ENCODE measurements at places on chromosomes 6 and 20.

- DNase-seq = no peak
Observed at GRCh38 chr20:12902992-12903391, 105.8 kb upstream of the SPTLC3 start.

GRCh38 chr6:140438346-140438735 is 1063.9 kb upstream of the CITED2 start:
- no peak for DNase-seq

DNA sequence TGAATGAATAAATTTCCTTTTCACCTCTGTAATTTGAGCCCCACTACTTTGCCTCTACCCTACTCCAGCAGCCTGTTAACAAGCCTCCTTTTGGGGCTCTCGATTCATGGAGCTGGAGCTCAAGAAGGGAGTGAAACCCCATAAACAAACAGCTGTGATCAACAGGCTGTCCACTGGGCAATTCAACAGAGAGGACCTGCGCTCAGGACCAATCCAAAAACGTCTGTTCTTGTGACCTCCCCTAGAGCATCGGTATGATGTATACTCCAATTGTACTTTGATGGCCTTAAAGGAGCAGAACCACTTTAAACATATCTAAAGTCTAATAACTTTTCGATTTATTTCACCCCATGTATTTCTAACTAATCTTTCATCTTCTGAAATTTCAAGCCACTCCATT is 37.4 kb downstream of the HIVEP2 start:
- no peak for DNase-seq

- DNase-seq = no peak
Observed at GRCh38 chr20:8667306-8667705, 401.6 kb upstream of the PLCB4 start.

- no peak for DNase-seq
Observed at GRCh38 chr6:19009769-19010168, 622.6 kb downstream of the RNF144B start.

DNA sequence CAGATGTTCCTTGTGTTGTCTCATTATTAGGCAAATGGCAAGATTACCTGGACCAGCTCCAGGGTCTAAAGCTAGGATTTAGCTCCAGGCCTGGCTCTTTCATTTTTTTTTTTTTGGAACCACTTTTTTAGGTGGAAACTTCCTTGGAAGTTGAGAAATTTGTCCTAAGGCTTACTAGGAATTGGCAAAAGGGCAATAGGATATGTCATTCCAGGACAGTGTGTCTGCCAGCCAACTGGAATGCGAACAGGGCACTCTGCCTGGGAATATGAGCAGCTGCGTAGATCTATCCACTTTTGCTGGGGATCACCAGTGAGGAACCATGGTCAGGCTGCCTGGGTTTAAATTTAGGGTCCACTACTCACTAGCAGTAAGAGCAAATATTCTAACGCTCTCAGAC is 304.0 kb downstream of the TSHZ2 start:
- DNase-seq = no peak

- peak; percentile 56 for DNase-seq
Observed at GRCh38 chr20:47546184-47547033, 44.7 kb downstream of the NCOA3 start.

- no peak for DNase-seq
Observed at GRCh38 chr6:170125456-170126300, 165.2 kb downstream of the DLL1 start.

- no peak for DNase-seq
Observed at GRCh38 chr6:79115553-79116182, 37.6 kb upstream of the PHIP start.

DNA sequence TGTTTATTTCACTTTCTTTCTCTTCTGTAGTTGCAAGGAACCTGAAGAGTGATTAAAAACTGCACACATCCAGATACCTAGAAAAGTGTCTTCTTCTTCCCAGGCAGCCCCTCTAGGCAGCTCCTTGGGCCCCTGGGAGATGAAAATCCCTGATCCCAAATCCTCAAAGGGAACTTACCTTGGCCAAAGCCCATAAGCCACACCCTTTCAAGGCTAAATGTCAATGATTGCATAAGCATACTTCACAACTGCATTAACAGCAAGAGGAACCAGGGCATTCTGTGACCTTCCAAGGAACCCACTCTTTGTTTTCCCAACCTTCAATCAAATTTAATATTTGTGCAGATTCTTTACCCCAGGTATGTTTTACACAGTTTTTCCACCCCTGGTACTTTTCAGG is 4.4 kb upstream of the HMGN3 start:
- DNase-seq = no peak

- no peak for DNase-seq
Observed at GRCh38 chr6:169843991-169844390, 92.6 kb downstream of the ERMARD start.

DNA sequence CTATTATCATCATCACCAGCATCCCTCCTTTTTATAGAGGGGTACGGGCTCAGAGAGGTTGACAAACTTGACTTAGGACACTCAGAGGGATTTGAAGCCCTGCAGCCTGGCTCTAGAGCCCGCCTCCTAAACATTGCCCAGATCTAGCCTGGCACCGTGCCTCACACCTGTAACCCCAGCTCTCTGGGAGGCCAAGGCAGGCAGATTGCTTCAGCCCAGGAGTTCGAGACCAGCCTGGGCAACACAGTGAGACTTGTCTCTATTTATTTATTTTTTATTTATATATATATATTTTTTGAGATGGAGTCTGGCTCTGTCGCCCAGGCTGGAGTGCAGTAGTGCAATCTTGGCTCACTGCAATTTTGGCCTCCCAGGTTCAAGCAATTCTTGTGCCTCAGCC is 6.3 kb upstream of the CSE1L start:
- DNase-seq = no peak

GRCh38 chr20:23449421-23449820 is 3.3 kb downstream of the CST11 start:
- no peak for DNase-seq

DNA sequence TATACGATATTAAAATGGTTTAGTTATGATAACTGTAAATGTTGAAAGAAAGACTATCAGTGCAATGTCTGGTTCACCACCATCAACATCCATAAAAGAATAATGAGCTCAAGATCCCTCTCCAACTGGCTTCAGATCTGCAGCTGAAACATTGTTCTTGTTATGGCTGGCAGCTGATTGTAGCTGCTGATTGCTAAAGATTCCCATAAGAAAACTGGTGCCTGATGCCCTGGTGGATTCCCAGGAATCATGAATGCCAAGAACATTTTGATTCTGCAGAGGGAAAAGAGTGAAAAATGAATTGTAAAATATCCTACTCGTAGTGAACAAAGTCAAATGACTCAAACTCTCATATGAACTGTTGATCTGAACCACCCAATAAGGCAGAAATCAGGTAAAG is 1160.2 kb downstream of the EPHA7 start:
- no peak for DNase-seq

DNA sequence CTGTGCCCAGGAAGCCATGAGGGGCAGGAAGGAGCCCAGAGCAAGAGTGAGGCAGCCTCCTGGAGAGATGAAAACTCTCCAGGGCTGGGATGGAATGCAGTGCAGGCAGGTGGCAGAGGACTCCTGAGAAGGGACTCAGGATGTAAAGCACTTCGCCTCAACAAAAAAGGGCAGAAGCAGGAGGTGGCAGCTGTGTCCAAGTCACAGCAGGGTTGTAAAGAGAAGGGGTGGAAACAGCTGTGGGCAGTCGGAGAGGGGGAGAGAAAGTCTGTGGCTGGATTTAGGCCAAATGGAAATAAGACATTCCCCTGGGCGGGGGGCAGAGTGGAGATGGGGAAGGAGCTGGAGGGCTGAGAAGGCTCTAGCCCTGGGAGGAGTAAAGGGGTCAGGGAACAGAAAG is 34.9 kb downstream of the CYP21A2 start:
- no peak for DNase-seq

GRCh38 chr20:10352934-10353824 is 80.8 kb downstream of the MKKS start:
- no peak for DNase-seq

- no peak for DNase-seq
Observed at GRCh38 chr20:16260911-16261310, 312.3 kb downstream of the KIF16B start.

- no peak for DNase-seq
Observed at GRCh38 chr20:52190437-52191131, 995 bp downstream of the ZFP64 start.

- DNase-seq = no peak
Observed at GRCh38 chr6:99246602-99247001, 102.9 kb downstream of the FAXC start.

GRCh38 chr6:137866914-137867684 is at the start of gene TNFAIP3:
TSS of gene TNFAIP3 (plus strand) at chr6:137867259. CDS start at chr6:137871228, 3,969 bp downstream.
- DNase-seq = peak; percentile 98

All from amniotic stem cell (primary cell).